Endodermal cell (in vitro differentiated cells): ENCODE measurements at places on chromosomes 4 and X.

GRCh38 chrX:132749406-132749805, 209.0 kb downstream of the HS6ST2 start:
- no peak for DNase-seq

GRCh38 chr4:140156529-140157171, 2.7 kb upstream of the MAML3 start:
- DNase-seq: no peak

- no peak for DNase-seq
Observed at GRCh38 chrX:112218388-112218787, 135.8 kb upstream of the TRPC5 start.

GRCh38 chr4:86896596-86896995, 4.4 kb upstream of the C4orf36 start:
- DNase-seq: no peak

GRCh38 chrX:113400193-113400704, 559.6 kb upstream of the AMOT start:
- peak; percentile 56 for DNase-seq

- peak; percentile 71 for DNase-seq
Observed at GRCh38 chr4:140743194-140743931, 12.8 kb downstream of the TBC1D9 start.

DNA sequence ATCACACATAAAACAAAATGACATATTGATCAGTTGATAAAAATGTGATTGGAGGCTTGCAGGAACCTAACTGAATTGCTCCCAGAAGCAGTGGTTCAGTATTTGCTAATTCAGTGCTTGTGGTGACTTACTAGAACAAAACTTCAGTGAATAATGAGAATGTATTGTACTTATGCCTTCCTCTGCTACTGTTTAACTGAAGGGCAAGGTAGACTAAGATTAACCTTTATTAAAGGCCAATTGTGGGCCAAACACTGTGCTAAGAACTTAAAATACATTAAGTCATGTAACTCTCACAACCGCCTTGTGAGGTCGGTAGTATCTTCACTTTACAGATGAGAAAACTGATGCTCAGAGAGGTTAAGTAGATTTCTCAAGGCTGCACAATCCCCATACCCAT, 14.9 kb downstream of the IGFBP7 start:
- DNase-seq: no peak

- no peak for DNase-seq
Observed at GRCh38 chr4:47104986-47105385, 73.6 kb downstream of the GABRB1 start.

GRCh38 chr4:13329340-13329850, 154.7 kb downstream of the RAB28 start:
- no peak for DNase-seq

DNA sequence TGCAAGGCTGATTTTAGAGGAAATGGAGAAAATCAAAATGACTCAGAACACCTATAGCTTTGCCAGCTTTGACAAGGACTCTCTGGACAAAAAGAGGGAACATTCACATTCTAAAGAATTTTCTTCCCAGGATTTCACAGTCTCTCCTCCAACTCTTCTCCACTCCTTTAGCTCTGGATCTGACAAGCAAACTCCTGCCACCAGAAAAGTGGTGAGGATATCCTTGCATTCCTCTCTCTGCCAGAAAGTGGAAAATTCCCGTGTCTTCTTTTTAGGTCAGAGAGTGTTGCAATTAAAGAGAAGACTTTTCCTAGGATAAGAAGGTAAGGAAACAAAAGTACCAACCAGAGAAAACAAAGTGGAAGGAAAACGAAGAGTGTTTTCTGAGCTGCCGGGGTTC, 16.1 kb upstream of the PDGFRA start:
- DNase-seq: no peak

GRCh38 chr4:58957711-58958110, 1847.5 kb upstream of the IGFBP7 start:
- no peak for DNase-seq

DNA sequence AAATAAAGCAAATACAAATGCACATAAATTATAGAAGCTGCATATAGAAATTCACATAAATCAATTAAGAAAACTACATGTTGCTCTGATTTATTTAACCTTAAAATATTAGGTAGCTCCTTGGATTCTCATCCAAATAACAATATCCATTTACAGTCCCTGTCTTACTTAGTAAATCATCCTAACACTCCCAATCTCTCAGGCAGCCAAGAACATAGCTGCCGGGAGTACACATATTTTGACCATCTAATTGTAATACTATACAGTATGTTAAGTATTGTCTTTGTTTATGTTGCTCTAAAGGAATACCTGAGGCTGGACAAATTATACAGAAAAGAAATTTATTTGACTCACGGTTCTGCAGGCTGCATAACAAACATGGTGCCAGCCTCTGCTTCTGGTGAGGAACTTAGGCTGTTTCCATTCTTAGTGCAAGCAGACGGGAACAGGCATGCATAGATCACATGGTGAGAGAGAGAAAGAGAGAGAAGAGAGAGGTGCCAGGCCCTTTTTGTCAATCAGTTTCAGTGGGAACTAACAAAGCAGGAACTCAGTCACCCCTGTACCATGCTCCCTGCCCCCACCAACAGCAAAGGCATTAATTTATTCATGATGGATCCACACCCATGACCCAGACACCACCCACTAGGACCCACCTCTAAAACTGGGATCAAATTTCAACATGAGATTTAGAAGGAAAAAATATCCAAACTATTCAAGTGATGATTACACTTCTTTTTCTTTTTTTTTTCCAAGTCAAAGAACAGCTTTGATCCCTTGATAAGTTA, 614.8 kb upstream of the TECRL start:
- no peak for DNase-seq

- no peak for DNase-seq
Observed at GRCh38 chr4:86947501-86948120, 12.8 kb downstream of the AFF1 start.

- DNase-seq: no peak
Observed at GRCh38 chrX:16100673-16101072, 22.7 kb upstream of the GRPR start.

- DNase-seq: no peak
Observed at GRCh38 chrX:6024204-6024603, 204.5 kb downstream of the NLGN4X start.

GRCh38 chr4:112954286-112954685, 95.2 kb upstream of the ANK2 start:
- DNase-seq: no peak

DNA sequence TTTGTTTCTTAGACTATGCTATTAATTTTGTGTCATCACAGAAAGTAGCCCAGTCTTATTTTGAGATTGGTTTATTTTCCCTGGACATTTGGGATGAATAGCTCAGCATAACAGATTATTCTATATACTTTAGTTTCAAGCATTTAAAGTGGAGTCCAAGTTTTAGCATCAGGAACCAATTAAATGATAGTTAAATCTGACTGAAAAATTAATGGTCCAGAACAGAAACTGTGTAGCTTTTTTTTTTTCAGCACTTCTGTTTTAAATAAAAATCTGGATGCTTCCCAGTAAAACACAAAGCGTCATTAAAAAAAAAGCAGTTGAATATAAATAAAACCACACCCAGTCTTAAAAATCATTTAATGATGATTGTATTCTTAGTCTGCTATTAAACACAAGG, 59.4 kb upstream of the PITX2 start:
- no peak for DNase-seq

GRCh38 chrX:113726009-113726408, 857.9 kb upstream of the HTR2C start:
- DNase-seq: no peak

DNA sequence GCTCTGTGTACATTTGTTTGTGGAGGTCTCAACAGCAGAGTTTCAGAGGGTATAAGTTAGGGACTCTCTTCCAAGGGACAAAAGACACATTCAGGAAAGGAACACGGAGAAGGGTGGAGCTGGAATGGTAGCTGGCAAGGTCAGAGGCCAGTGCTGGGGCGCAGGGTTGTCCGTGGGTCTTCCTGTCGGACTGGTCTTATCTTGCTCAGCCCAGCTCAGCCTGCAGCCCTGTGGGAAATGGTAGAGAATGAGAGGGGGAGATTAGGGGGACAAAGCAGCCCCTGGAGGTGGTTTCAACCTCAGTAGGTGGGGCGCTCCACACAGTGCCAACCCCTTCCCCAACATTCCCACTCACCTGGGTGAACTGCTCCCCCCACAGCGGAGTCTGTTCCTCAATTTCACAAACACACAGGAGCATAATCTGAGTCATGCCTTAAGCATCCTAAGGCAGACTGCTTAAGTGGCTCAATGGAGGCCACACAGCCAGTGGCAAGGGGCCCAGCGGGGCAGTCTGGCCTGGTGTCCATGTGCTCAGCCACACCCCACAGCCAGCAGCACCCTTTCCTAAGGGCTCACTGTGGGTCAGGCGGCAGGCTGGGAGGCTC, 6.9 kb upstream of the HDAC6 start:
- no peak for DNase-seq

GRCh38 chr4:33184657-33185290, 2464.6 kb downstream of the PCDH7 start:
- DNase-seq: no peak

DNA sequence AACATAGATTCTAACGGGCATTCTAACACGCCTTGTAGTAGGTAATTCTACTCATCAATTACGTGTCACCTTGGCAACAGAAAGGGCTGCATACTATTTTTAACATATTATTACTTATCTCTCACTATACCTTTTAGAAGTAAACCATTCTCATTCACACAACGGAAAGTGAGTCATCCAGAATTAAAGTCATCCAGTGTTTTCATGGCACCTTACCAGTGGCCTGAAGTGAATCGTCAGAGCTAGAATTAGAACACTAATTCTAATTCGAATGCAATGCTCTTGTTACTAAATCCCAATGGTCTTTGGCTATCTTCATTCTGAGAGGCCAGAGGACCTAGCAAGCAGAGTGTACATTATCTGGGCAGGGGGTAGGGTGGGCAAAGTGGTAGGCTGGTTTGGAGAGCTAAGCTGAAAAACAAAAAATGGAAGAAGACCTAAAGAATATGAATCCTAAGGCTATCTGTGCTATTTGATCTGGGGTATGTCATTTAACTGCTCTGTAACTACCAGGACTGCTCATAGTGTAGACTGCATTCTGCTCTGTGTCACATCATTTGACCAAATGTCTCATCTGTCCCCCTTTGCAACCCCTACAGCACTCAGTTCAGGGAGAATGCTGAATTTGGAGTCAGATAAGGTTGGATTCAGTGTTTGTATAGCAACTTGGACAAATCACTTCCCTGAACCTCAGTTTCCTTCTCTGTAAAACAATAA, 96.5 kb downstream of the HDAC8 start:
- DNase-seq: no peak

- no peak for DNase-seq
Observed at GRCh38 chr4:61628727-61629126, 428.6 kb downstream of the ADGRL3 start.

DNA sequence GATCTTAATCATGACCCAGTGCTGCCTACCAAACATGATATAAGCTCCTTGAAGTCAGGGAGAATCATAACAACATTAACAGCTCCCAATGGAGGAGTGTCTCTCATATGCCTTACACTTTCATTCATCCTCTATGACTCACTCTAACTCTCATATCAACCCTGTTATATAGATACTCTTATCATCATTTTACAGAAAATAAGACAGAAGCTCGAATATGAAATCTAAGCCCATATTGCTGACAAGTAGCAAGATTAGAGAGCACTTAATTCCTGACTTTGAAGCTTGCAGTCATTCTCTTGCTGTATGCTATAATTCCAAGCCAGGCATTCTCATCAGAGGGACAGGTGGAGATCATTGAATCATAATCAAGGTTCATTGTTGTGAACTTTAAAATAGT, 476.7 kb upstream of the ATOH1 start:
- no peak for DNase-seq

- DNase-seq: peak; percentile 86
Observed at GRCh38 chrX:114584375-114584943, 573 bp downstream of the HTR2C start.

DNA sequence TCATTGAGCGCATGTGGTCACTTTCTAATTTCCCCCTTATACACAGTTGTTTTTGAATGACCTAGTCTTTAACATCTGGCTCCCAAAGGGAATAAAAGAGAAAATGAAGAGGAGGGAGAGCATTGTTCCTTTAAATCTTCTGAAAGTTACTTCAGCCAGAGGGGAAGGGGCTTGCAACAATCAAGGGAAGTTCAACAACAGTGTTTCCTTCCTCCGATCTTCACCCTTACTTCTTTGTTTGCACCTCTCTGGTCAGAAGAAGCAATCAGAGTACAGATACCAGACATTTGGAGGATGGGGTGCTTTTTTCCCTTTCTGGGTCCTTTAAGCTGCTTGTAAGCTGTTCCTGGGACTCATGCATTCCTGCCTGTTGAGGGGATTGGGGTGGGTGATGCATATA, 125.4 kb downstream of the TBC1D19 start:
- no peak for DNase-seq

DNA sequence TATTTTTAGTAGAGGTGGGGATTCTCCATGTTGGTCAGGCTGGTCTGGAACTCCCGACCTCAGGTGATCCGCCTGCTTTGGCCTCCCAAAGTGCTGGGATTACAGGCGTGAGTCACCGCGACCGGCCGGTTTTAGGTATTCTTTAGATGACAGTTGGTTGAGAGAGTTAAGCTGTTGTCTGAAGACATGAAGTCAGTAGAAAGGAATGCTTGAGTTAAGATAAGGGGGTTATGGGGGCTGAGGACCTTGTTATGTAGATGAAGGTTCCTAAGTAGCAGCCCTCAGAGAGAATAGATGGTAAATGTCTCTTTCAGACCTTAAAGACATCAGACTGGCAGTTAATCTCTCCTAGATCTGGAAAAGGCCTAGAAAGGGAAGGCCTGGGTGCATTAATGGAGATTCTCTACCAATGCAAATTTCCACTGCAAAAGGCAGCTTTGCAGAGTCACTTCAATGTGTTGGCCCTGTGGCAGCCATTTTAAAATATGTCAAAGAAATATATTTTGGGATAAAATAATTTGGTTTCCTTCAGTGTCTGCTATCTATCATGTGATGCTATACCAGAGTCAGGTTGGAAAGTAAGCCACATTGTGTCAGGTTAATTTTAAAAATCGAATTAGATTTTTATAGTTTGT, 6.4 kb upstream of the ZNF674 start:
- DNase-seq: peak; percentile 81

GRCh38 chr4:64001229-64001898, 407.9 kb downstream of the TECRL start:
- no peak for DNase-seq

DNA sequence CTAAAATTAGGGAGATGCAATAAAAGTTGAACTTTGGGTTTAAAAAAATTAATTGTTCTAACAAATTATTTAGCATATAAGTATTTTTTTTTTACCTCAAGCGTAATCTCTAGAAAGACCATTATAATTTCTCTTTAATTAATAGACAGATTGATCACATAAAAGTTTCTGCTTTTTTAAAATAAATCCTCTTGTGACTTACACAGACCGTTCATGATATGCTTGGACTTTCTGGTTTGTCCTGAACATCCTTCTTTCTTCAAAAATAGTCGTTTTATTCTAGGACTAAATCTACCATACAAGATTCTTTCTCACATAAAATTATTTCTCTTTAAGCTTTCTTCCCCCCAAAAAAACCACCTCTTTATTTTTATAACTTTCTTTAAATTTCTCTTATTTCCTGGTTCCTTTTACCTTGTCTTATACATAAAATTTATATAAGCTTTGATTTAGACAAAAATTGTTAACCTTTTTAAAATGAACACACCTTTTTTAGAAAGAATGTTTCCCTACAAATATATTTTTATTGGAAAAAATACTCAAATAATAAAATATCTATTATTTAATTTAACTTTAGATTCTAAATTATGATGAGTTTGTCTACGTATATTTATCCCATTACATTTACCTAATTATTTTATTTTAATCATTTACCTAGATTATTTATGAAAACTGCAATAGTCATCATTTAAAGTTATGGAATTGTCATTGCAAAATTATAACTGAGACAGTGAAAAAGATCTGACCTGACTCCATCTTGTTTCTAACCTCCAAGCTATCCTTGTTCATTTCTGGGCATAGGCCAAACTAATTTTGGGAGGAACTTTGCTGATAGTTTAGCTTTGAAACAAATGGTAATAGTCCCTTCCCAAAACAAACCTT, 37.6 kb downstream of the PGRMC2 start:
- no peak for DNase-seq
